ENCODE measurements at places on chromosomes 6 and 20.

GRCh38 chr6:87848616-87849015, 146.6 kb upstream of the AKIRIN2 start:
- no peak for DNase-seq

DNA sequence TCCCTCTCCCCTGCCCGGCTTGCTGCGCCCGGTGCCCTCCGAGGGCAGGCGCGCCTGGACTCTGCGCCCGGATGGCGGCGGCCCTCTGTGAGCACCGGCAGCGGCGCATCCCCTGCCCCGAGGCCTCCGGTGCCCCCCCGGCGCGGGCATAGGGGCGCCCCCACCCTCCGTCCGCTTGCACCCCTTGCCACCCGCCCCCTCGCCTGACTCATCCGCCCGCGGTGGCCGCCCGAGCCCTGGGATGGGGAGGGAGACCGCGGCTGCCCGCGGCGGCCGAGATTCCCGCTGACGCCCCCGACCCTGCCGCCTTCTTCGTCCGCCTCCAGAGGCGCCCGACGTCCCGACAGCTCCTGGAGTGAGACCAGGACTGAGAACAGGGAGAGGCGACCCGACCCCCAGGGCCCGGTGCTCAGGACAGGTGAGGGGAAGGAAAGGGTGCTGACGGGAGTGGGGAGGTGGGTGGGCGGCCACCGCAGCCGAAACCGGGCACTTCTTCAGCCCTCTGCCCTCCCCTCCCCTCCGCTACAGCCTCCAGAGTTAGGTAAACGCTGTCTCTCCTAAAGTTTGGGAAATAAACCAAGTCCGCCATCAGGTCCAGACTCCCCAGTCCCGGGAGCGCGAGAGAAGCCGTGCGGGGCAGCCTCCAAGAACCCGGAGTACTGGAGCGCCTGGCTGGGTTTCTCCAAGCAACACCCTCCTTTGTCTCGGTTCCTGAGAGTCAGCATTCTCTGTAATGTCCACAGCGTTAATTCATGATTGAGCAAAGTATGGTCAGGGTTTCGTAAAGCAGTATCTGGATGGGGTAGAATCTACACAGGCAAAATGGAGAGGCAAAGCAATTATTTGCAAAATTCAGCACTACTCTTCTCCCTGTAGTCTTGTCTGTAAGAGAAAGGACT, 539 bp downstream of the TMEM200A start:
- peak; percentile 41 for DNase-seq

GRCh38 chr6:141451511-141452353, 681.0 kb upstream of the GJE1 start:
- DNase-seq = no peak

DNA sequence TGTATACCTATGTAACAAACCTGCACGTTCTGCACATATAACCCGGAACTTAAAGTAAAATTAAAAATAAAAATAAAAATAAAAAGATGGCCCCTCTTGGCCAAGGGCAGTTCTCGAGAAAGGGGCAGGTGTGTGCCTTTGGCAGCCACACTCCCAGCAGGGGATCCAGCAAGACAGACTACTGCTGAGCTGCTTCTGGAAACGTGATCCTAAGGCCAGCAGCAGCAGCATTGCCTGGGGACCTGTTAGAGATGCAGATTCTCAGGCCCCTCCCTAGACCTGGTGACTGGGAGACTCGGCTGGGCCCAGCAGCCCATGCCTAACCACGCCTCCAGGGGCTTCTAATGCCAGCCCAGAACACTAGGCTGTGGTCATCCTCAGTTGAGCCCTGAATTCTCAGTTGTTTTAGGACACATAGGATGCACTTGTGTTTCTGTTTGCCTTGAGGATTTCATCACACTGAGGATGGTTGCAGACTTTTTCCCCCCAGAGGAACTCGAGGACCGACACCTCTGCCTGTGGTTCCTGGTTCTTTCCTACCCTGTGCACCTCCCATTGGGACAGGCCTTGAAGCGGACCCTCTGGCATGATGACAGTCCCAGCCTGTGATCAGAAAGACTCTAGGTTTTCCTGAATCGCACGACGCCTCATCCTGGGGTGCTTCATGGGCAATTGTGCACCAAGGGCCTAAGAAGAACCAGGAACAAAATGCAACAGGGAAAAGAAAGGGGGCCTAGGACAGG, 105.9 kb downstream of the TOX2 start:
- no peak for DNase-seq

GRCh38 chr20:35511814-35512420, 17.5 kb downstream of the C20orf173 start:
- DNase-seq = no peak

Data from stimulated activated CD4-positive, alpha-beta T cell treated with anti-CD3 and anti-CD28 coated beads, Interleukin-2, amount 100 ng/mL, for 24 hours (primary cell).